ENCODE measurements at places on chromosomes 16 and 17.

- DNase-seq, result no peak
Observed at GRCh38 chr17:74803388-74803930, 27.3 kb upstream of the NAT9 start.

- peak; percentile 47 for DNase-seq
Observed at GRCh38 chr16:2082171-2082982, 34.6 kb downstream of the TSC2 start.

DNA sequence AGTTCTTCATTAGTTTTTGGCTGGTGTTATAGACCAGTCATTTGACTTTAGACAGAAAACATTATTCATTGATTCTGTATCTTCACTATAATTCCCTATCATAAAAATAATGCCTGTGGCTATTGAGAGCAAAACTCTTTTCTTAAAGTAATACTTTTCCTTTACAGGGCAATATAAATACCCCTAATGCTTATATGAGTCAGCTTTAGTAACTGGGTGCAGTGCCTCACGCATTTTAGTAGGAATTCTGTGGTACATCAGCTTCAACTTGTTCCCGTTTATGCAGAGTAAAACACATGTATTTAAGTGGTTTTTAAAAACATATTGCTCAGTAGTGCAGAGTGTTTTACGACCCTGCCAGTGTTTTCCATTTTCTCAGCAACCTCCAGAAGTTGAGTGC is 68.1 kb downstream of the SEC14L1 start:
- no peak for DNase-seq

GRCh38 chr17:40352237-40352778 is 12.2 kb downstream of the GJD3 start:
- DNase-seq, result no peak

- no peak for DNase-seq
Observed at GRCh38 chr16:82963653-82964052, 336.9 kb downstream of the CDH13 start.

GRCh38 chr16:83305092-83305491 is 502.7 kb upstream of the HSBP1 start:
- DNase-seq, result peak; percentile 27

DNA sequence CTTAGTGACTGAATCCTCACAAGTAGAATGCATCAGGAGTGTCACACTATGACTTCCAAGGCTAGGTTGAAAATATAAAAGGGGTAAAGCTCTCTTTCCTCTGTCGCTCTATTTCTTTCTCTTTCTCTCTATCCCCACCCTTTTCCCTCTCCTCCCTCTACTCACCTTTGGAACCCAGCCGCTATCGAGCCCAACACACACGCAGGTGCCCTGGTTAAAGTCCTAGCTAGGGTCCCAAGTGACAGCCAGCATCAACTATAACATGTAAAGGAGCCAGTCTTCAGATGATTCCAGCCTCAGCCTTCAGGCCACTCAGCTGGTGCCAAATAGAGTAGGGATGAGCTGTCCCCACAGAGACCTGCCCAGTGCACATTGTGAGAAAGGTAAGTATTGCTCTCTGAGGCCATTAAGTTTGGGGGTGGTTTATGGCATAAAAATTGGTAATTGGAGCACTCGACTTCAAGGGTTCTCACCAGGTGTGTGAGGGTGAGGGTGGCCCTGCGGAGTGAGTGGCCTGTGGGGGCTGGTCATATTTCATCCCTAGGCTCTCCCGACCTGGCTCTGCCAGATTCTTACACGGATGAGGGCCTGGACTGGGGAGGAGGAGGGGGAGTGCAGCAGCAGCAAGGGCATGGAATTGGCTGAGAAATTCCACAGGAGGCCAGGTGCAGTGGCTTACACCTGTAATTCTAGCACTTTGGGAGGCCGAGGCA is 14.9 kb upstream of the C16orf54 start:
- DNase-seq, result no peak

- peak; percentile 31 for DNase-seq
Observed at GRCh38 chr17:45096141-45096540, 35.0 kb downstream of the NMT1 start.

DNA sequence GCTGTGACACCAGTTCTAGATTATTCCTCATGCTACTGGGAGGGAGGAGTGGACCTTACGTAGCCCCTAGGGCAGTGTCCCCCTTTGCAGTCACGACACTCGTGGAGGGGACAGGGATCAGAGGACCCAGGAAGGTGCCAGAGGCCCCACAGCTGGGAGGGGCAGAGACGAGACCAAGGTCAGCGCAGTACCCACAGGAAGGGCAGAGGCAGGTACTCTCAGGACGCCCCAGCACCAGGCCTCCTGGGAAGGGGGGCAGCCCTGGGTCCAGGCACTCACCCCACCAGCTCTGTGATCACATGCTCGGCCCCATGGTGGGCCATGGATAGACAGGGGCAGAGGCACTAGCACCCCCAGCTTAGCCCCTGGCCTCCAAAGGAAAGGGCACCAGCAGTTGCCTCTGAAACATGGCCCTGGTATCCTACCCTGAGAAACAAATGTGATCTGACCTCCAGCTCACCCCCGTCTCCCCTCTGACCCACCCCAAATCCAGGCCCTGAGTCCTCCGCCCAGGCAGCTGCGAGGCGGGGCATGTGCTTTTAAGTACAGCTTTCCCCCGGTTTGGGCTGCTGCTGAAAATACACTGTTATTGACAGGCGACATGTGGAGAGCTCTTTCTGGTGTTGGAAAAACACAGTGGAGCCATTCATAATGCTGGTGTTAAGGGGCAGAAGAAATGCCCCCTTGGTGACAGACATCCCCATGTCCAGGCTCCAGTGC is 361.9 kb downstream of the C16orf95 start:
- no peak for DNase-seq

DNA sequence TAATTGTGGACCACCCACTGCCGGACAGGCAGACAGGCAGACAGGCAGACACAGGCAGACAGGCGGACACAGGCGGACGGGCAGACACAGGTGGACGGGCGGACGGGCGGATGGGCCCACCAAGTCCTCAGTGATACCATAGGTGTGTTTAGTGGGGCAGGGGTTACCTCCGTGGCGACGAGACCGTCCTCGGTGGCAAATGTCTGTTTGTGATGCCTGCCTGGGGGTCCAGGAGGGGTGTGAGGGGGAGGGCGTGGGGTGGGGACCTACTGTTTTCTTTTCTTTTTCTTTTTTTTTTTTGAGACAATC is 76.7 kb downstream of the RTN4RL1 start:
- DNase-seq, result no peak

DNA sequence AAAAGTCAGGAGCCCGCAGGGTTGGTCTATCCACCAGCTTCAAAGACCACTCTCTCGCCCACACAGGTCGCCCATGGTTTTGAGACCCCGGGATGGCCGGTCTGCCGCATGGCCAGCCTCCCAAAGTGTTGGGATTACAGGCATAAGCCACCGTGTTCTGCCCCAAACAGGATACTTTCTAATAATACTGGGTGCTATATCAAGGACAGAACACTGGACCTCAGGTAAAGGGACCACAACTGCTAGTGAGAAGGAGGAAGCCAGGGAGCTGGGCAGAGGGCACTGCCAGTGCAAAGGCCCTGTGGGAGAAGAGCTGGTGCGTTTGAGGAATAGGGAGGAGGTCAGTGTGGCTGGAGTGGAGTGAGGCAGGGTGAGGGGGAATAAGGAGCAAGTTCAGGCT is 34.1 kb downstream of the IL21R start:
- DNase-seq, result no peak
